Stimulated activated CD4-positive, alpha-beta T cell treated with anti-CD3 and anti-CD28 coated beads, Interleukin-4, amount 100 ng/mL, for 1 hour (primary cell): ENCODE measurements at places on chromosomes 1 and 21.

DNA sequence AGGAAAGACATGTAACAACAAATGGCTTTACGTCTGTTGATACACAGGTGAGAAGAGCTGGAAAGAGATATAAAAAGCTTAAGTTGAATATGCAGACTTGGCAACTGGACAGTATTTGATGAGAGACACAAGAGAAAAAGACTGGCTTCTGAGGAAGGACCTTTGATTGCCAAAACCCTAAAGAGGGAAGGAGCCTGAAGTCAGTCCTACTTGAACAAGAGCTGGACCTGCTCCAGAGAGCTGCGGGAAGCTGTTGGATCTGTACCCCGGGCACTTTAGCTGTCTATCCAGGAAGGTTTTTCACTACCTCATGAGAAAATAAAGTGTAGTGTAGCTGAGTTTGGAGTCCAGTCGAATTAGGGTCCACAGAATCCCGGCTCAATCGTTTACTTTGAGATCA is 25.3 kb upstream of the LRRC8B start:
- no peak for DNase-seq

DNA sequence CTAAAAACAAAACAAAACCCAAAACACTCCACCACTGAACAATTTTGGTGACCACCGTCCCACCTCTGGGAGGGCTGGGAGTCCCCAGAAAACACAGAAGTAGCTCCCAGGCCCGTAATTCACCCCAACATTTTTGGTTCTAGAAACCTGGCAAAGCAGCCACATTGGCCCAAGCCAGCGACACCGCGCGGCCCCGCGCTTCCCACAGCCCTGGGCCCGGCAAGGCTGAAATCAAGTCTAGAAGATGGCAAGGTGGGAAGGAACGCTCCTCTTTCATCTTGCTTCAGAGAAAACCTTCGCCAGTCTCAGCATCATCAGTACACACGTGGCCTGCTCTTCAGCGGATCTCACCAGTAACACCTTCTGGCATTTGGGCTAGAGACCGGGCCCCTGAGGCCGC is 35.9 kb upstream of the NID1 start:
- no peak for DNase-seq

GRCh38 chr1:223175633-223176032 is 32.6 kb upstream of the TLR5 start:
- no peak for DNase-seq

DNA sequence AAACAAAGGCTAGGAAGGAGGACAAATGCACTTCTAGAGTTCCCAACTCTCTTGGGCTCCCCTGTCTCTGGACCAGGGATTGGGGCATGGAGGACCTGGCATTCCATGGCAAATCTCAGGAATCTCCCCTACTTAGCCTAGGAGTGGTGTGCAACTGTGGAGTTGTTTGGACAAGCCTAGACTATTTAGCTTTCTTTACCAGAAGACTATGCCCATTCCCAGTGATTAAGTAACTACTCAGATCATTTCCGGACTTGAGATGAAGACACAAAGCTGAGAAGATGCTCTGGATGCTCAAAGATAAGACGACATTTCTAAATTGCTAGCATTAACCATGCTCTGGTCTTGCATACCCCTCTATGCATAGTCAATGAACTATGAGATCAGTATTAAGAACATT is 13.7 kb upstream of the MARK1 start:
- DNase-seq, result no peak

DNA sequence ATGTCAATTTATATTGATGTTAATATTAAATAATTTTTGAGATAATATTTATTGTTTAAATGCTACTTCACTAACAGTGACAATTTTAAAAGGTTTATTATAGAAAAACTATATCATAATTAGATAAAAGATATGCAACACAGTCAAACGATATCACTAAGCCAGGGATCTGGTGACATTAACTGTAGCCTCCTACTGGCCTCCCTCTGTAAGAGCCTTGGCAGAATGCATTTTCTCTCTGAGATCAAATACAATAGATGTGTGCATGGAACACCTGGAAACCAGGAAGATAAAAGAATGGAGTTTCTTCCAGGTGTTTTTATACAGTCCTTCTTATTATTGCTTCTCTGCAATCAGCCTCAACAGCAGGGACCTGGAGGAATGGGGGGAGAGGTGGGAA is 1762.1 kb downstream of the BRINP3 start:
- DNase-seq, result no peak

DNA sequence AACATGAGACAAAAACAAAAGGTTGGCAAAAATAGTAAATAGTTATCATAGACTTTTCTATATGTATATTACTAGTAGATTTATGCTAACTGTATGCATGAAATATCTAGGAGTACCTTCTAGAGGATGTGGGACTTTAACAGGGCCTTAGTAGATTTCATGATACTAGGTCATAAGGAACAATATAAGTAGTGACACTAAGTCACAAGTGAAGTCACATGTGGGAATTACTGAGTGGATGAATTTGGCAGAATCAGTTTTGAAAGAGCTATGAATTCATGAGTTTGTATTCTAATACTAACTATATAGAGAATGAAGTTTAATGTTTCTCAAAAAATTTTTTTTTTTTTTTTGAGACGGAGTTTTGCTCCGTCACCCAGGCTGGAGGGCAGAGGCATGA is 53.1 kb upstream of the GPR25 start:
- DNase-seq, result no peak

GRCh38 chr21:15964236-15964855 is 234.6 kb downstream of the USP25 start:
- DNase-seq, result no peak

DNA sequence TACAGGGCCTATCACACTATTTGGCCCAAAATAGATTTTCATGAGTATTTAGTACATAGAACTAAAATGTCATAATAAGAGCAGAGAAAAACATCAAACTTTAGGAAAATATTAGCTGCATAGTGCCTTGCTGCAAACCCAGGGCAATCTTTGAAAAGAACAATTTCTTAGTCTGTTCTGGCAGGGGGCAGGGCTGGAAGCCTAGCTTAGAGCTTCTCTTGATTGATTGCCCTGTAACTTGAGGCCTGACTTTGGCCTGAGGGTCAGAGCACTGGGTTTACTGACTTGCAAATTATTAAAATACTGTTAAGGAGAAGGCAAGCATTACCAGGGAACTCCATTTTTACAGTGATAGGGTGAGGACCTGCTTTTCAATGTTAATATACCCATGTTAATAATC is 115.8 kb upstream of the SPAG17 start:
- DNase-seq, result no peak

DNA sequence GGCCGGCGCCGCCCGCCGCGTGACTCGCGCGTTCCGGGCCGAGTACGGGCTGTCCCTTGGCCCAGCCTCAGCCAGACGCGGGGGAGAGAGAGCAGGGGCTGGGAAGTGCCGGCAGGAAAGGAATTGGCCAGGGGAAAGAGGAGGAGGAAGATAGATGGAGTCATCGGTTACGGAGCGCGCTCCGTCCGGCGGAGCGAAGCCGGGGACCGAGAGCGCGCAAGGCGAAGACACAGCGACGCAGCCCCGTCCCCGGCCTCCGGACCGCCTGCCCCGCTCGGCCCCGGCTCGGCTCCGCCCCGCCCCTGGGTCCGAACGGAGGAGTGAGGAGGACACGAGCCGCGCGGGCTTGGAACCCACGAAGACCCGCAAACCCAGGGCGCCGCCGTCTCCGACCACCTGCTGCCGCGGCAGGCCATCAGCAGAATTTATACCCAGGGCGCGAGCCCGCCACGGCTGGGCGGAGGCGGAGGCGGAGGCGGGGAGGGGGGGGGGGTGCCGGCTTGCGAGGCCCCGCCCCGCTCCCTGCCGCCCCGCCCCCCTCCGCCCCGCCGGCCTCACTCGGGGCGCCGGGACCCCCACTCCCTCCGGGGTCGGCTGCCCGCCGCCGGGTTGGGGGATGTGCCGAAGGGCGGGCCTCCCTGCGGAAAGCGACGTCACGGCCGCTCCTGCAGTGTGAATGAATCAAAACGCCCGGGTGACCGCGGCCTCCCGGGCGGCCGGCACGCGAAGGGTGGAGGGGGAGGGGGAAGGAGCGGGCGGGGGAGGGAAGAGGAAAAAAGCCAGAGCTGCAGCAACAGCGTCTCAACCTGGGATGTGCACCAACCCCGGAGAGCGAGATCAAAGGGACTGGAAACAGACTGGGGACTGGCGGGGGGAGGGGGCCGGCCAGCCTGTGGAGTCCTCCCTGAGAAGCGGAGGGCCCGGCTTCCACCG is at the start of gene LHX4:
TSS of gene LHX4 (plus strand) at position 782 of the 933 bp plus-strand sequence. CDS start 266 bp downstream, outside the sequence.
- peak; percentile 18 for DNase-seq

DNA sequence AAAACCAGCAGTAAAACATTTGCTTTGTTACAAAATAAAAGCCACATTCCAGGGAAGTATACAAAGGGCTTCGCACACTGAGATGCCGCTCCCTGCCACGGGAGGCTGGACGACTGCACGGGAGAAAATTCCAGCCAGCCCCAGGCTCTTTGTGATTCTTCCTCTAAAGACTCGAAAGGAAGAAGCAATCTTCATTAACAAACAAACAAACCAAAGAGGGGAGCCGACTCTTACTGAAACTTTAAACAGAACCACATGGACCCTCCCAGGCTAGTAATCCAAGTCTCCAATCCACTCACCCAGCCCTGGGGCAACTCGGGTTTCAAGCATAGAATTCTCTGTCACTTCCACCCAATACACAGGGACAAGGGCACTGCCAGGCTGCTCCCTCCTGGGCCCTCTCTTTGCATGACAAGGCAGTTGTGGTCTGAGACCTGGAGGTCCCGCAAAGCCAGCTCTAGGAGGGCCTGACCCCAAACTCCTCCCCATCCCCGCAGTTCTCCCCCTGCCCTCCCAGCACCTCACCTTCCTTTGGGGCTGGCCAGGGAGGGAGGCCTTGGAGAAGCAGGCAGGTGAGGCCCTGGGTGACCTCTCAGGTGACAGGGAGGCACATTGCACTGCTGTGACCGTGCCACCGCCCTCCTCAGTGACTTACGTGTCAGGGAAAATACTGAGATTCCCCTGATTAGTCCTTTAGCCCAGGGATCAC is 26.6 kb upstream of the COL18A1 start:
- DNase-seq, result no peak

DNA sequence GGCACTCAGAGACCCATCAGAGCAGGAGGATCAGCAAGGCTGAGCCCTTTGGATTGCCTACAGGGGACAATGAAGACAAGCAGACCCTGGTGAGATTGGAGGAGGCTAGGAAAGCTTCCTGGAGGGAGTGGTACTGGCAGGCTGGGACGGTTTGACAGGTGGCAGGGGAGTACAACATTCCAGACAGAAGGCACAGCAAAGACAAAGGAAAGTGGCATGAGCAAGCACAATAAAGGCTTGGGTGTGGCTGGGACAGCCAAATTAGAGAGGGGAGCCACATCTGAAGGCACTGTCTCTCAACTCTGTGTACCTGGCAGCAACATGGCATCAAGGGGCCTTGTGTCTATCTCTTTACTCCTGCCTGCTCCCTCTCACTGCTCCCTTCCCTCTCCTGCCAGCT is 38.2 kb downstream of the DMAP1 start:
- DNase-seq, result no peak

- no peak for DNase-seq
These were observed 100.7 kb downstream of the SLC16A1 start for GRCh38 chr1:112855152-112855828.

DNA sequence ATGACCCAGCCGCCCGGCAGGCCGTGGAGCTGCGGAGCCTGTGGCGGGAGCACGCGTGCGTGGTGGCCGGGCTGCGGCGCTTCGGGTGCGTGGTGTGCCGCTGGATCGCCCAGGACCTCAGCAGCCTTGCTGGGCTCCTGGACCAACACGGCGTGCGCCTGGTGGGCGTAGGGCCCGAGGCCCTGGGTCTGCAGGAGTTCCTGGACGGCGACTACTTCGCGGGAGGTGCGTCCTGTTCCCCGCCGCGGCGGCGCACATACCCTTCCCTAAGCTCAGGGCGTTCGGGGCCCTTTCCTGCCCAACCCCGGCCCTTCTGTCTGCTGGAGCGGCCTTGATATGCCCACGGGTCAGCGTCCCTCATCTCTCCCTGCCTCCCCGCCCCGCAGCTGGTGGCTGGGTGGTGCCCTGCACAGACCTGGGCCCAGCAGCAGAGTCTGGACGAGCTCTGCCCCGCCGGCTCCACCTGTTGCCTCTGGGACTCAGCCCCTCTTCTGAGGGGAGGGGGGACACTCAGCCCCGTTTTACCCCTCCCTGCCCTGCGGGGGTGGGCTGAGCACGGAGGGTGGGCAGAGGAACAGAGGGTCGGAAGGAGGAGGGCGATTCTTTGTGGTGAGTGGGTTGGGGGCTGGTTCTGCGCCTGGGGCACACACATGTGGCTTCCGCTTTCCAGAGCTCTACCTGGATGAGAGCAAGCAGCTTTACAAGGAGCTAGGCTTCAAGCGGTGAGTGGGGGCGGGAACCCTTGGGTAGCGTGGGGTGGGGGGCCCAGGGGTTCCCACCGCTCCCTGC is 688 bp downstream of the PRXL2B start:
- no peak for DNase-seq

- DNase-seq, result no peak
These were observed 51.7 kb upstream of the AJAP1 start for GRCh38 chr1:4602462-4603294.

DNA sequence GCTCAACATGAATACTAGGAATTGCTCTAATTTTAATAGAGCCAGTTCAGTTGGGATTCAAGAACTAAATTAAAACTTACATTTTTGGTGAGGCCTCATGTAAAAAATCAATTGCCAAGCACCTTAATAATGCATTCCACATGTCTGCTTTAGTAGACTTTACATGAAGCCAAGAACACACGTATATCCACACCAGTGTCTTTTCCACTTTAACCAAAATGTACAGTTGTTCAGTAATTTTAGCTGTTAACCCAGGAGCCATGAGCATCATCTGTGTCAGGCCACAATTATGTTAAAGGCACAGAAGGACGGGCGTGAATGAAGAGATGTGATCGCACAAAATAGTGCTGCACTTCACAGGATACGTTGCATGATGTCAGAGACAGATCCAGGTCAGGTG is 136.7 kb downstream of the TLR5 start:
- no peak for DNase-seq

DNA sequence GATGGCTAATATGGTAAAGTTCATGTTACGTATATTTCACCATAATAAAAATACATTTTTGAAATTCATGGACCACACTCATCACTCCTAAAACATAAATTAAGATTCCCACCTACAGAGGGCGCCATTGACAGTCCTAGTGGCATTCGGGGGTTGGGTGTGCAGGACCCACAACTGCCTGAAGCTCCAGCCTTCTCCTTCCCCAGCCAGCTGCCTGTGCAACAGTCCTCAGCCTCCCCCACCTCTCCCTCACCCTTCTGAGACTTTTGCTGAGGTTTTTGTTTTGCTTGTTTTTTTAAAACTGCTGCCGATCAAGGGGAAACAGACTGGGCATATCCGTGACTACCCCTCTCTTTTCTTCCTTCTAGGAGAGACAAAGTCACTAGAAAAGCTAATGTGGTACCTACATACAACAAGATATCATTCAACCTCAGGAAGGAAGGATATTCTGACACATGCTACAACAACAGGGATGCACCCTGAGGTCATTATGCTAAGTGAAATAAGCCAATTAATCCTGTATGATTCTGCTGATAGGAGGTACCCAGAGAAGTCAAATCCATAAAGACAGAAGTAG is 9.2 kb upstream of the EVA1C start:
- DNase-seq, result peak; percentile 42

GRCh38 chr1:247574236-247574635 is 13.9 kb upstream of the OR2G2 start:
- DNase-seq, result no peak

- DNase-seq, result no peak
These were observed 2.7 kb downstream of the AKR7A2 start for GRCh38 chr1:19309123-19309813.
